ENCODE measurements at places on chromosomes 4 and X.
A peak's percentile ranks its signal among the peaks of the same experiment; 100 is the strongest.

DNA sequence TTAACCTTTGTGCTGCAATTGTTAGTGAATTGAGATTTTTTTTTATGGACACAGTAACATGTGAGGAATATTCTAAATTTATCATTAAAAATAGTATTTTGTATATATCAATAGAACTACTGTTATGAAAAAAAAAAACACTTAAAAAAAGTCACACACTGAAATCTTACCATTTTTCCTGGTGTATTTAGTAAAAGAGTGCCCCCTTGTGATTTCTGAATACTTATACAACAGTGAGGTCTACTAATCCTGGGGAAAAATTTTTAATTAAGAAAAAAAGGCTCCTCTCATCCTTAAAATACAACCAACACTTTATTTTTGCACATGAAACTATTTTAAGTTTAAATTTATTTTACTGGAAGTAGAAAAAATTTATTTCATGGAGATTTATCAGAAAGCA lies 56.4 kb upstream of the SPOCK3 start:
- no peak for DNase-seq

GRCh38 chrX:86133761-86134160 lies 14.5 kb upstream of the DACH2 start:
- no peak for DNase-seq

- DNase-seq, result no peak
These were observed 52.5 kb downstream of the HS3ST1 start for GRCh38 chr4:11376146-11376545.

GRCh38 chr4:149029056-149029651 lies 586.9 kb upstream of the NR3C2 start:
- DNase-seq, result no peak

- no peak for DNase-seq
These were observed 9.2 kb upstream of the BMP3 start for GRCh38 chr4:81021142-81021944.

DNA sequence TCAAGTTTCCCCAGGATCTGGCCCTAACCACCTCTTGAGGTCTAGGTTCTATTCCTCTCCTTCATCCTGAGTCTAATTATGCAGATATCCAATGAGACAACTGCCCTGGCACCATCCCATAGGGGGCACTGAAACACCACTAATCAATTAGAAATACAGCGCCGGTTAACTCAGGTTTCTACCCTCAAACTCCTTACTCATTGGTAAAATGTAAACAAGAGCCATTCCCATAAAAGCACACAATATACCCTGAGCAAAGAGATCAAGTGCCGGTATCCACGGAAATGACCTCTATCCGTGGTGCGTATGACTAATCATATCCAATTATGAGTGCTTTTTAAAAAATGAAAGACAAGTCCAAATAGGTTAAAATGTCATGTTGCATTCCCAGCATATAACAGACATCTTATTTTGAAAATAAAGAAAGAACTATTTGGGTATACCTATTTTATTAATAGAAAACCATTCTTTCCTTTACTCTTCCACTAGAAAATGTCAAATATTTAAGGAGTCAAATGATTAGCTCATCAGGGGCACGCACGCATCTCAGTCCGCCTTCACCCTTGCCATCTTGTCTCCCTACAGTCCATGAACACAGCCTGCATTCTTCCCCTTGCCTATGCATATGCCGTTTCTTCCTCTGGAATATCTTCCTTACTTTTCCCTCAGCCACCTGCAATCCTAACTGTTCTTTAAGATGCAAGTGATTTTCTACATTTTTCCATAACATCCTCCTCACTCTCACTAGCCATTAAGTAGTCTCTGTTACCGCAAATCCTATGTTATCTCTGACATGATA lies 141.1 kb downstream of the MAML3 start:
- DNase-seq, result peak; percentile 36
